ENCODE measurements at places on chromosomes 11 and 22.
A peak's percentile ranks its signal among the peaks of the same experiment; 100 is the strongest.

GRCh38 chr11:27317751-27318150 lies 45.3 kb downstream of the CCDC34 start:
- DNase-seq = no peak

GRCh38 chr22:32677876-32678275 lies 123.6 kb upstream of the TIMP3 start:
- no peak for DNase-seq

GRCh38 chr11:62574363-62575071 lies 826 bp upstream of the EEF1G start:
- DNase-seq = no peak

GRCh38 chr11:134442246-134442645 lies 30.2 kb upstream of the B3GAT1 start:
- no peak for DNase-seq

DNA sequence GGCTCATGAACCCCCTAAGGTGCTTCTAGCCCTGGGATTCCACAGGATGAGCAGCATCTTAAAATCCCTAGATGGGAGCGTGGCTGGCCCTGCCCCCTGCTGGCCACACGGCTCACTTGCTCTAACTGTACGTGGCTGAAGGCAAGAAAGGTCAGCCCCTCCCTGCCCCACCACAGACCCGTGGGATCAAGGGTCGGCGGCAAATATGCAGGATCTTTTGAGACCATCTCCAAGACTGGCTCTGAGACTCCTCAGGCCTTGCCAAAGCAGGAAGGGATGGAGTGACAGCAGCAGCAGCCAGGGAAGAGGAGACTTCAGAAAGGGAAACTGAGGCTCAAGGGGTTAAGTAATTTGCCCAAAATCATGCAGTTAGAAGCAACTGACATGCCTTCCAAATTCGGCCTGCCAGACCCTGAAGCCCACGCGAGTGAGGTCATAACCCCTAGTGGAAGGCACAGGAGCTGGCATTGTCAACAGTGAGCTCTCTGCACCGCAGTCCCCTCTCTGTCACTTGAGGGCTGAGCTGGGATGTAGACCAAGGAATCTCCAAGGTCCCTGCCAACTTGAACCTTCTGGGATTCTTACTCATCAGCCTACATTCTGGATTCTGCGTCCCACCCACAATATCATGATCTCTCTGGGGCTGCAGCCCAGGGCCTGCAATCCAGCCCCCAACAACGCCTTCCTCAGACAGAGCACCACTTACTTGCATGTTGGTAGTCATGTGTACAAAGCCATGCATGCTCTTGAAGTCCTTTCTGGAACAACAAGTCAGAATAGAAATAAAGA lies 31.4 kb downstream of the CREB3L1 start:
- peak; percentile 55 for DNase-seq

DNA sequence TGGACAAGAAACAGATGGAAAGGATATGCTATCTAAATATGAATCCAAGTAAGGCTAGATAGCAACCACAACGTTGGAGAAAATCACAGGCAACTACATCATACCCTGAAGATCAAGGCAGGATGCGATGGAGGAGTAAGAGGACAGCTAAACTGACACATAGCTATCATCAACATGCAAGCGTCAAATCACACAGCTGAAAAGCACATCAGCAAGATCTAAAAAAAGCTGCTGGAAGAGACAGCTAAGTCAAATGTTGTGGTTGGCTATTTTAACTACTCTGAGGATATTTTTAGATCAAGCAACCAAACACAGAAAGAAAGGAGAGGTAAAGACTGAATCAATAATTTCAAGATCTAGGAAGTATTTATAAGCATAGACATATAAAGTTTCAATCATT lies 466.9 kb downstream of the BRD1 start:
- no peak for DNase-seq

- peak; percentile 24 for DNase-seq
Measured at GRCh38 chr11:102007567-102008437, 39.4 kb upstream of the CFAP300 start.

DNA sequence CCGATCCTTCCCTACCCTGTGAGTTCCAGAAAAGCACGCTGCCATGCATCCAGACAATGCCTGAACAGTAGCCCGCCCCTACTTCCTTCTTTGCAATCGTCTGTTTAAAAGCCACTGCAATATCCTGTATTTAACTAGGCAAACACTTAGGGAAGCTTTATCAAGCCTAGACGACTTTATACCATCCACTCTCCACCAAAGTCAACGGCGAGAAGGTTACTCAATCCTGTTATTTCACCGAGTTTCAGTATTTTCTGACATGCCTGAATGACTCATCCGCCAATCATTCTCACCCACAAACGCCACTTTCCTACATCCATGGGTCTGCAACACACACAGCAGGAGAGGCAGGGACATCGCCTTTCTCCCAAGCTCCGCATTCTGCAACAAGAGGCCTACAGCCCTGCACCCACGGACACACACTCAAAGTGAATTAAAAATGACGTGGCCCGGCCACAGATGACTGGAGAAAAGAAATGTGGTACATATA lies 9.3 kb downstream of the CELSR1 start:
- no peak for DNase-seq

GRCh38 chr11:66112601-66113499 lies 42.8 kb downstream of the PACS1 start:
- DNase-seq = peak; percentile 65

DNA sequence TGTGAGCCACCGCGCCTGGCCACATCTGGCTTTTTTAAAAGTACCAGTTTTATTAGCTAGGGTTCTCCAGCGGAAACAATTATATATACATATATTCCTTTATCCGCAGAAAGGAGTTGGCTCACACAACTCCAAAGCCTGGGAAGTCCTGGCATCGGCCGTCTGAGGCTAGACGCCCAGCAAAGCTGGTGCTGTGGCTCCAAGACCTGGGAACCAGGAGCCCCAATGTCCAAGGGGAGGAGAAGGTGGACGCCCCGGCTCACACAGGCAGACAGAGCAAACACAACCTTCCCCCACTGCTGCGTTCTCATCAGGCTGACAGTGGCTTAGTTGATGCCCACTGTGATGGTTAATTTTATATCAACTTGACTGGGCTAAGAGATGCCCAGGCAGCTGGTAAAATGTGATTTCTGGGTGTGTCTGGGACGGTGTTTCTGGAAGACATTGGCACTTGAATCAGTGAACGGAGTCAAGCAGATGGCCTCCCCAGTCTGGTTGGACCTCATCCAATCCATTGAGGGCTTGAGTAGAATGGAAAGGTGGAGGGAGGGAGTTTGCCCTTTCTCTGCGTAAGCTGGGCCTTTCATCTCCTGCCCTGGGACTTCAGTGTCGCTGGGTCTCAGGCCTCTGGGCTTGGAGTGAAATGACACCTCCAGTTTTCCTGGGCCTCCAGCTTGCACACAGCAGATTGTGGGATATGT lies 904.4 kb downstream of the BRD1 start:
- DNase-seq = no peak

DNA sequence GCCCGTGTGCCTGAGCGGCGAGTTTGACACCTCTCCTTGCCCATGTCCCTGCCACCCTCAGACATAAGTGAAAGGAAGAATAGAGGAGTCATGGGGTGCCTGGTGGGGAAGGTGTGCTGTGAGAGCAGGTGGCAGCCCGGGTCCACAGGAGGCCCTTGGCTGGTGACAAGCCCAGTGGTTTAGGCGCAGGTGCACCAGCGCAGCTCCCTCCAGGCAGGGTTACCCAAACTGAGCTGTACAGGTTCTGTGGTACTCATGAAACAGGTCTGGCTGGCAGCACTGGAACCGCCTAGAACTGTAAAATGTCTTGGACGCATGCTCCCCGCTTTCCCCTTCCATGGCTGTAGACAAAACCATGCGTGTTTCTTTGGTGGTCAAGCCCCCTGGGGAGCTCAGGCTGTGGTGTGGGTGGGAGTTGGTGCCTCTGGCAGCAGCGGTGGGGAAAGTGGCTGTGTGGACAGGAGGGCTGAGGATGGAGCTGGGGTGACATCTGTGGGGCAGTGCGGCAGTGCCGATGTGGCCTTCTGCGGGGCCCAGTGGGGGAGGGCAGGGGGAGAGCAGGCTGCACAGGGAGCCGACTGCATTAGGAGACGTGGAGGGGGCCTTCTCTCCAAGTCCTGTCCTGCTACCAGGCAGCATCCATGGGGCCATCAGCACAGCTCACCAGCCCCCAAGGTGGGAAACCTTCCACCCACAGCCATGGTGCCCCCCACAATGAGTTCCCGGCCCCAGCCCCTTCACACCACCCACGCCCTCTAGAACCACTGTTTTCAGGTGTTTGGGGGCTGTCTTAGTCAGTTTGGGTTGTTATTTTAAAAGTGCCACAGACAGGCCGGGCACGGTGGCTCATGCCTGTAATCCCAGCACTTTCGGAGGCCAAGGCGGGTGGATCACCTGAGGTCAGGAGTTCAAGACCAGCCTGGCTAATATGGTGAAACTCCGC lies 5.6 kb upstream of the GTSE1 start:
- DNase-seq = no peak

DNA sequence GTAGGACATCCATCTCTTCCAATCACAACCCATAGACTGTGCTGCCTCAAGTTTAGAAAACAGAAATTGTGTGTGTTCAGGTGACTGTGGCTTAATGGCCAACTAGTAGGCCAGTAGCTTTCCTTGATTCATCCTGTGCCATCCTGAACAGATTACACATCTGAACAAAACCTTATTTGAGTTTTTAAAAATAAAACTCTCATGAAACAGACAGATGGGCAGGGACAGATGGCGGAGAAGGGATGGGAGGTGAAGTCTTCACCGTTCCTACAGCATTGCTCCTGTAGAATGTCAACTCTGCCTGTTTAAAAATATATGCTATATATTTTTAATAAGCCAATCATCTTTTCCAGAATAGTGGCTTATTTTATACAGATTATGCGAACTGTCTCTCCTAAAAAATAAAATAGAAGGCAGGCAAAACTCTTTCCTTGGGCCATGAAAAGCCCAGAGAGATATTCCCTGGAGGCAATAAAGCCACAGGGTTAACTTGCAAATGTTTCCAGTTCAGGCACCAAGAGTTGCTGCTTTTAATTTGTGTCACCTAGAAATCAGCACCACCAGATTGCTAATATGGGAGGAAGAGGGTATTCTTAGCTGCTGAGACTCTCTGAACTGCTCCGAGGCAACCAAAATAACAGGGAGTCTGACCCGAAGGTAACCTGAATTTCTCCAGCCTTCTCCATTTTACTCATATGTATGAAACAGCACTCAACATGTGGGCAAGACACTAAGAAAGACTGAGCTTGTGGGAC lies 861.2 kb downstream of the OPCML start:
- no peak for DNase-seq

GRCh38 chr11:123357990-123358827 lies 71.9 kb upstream of the GRAMD1B start:
- no peak for DNase-seq

- no peak for DNase-seq
Measured at GRCh38 chr22:40040927-40041326, 46.2 kb downstream of the FAM83F start.

DNA sequence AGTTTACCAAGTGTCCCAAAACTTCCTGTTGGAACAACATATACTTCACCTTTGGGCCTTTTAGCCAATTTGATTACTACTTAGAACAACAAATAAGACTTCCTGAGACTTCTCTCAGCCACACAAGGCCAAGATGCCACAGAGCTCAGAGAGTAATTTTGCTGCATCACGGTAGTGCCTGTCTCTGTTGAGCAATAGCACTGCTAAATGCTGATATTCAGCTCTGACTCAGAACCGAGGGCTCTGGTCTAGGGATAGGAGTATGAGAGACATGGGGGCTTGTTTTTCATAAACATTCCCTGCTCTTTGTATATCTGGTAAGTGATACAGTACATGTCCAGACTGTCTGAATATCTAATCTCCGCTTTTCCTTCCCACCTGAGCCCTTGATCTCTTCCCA lies 260.4 kb upstream of the ARHGAP20 start:
- no peak for DNase-seq

DNA sequence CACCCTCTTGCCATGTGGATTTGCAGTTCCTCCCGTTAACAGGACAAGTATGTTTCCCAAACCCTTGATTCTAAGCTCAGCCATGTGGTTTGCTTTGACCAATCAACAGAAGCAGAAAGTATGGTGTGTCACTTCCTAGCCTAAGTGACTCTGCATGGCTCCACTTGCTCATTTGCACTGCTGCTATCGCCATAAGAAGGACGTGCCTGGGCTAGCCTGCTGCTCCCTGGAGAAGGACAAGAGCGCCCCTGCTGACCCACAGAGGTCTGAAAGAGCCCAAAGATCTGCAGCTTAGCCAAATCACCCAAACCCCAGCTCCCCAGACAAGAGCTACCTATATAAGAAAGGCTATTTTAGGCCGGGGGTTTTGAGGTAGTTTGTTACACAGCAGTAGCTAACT lies 18.0 kb downstream of the TBRG1 start:
- DNase-seq = no peak

- no peak for DNase-seq
Measured at GRCh38 chr11:32420937-32421901, 14.1 kb downstream of the WT1 start.

DNA sequence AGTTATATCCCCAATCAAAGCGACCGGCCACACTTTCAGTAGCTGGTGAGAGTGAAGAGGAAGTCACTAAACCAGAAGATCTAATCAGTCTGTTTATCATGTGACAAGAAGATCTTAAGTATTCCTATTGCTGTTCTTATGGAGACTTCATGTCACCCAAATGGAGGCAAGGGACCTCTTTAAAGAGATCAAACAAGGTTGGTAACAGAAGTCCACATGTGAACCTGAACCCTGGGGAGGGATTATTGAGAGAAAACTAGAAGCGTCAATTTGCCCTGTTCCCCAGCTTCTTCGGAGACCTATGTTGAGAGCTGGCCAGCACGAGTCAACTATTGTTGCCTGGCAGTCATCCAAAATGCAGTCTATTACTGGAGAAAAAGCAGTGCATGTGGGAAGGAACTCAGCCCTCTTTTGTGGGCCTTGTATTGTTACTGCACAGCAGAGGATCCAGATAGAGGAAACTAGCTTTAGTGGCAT lies 76.9 kb upstream of the CTSC start:
- DNase-seq = peak; percentile 75

- DNase-seq = peak; percentile 64
Measured at GRCh38 chr11:74611369-74611861, 19.0 kb downstream of the POLD3 start.

DNA sequence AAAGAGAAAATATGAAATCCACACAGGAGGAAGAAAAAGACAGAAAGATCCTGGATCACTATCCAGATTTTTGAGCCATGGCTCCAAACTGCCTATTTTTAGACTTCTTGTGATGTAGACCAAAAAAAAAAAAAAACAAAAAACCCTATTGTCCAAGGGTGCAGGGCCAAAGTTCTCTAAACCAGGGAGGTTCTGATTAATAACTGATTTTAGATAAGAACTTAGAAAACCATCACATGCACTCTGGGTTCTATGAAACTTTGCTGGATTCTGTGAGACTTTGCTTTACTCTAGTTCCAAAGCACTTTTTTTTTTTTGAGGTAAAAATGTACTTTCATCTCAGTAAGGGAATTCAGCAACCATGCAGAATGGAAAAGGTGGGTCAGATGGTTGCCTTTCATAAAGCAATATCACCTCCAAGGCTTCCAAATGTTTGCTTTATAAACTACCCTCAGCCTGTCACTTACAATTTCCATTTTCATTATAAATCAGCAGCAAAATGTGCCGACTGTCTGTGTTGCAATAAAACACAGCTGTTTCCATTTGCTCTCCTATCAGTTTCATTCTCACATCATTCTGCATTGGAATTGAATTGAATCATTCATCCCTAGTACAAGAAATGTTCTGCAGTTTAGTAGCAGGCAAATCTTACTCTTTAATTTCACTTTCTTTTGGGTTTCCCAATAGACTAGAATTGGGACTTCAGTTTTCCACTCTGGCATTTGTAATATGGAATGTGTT lies 1584.3 kb upstream of the RAG2 start:
- no peak for DNase-seq

GRCh38 chr22:43848366-43849171 lies 13.7 kb downstream of the SULT4A1 start:
- DNase-seq = no peak

All from astrocyte of the cerebellum (primary cell).